ENCODE measurements at places on chromosomes 12 and 14.

DNA sequence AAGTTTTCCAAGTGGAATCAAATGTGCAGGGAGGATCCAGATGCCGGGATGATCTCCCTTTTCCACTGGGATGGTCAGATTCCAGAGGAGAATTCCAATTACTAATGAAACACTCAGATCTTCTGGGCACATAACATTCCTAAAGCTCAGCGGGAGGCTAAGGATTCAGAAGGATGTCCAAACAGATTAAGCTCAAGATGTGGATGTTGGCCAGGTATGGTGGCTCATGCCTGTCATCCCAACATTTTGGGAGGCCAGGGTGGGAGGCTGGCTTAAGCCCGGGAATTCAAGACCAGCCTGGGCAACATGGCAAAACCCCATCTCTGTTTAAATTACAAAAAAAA is 62.0 kb upstream of the PNMA1 start:
- DNase-seq, result no peak

GRCh38 chr12:105233041-105233905 is 2.7 kb downstream of the APPL2 start:
- peak; percentile 53 for DNase-seq

- DNase-seq, result no peak
Measured at GRCh38 chr14:89728964-89729363, 225.6 kb downstream of the EFCAB11 start.

DNA sequence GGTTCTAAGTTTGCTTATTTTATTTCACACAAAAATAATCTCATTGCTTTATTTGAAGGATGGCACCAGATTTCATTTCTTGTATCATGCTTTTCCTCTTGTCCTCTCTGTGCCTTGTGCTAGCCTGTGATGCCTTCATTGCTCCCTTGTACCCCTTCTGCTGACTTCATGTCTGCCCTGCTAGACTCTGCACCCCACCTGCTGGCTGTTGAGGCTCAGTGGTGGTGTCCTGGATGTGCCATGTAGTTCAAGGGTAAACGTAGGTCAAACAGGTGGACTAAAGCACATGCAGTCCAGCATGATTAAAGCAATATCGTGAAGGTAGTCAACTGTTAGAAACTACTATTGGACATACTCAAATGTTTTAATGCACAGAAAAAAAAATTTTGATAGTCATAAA is 21.6 kb downstream of the MRPS35 start:
- DNase-seq, result no peak

DNA sequence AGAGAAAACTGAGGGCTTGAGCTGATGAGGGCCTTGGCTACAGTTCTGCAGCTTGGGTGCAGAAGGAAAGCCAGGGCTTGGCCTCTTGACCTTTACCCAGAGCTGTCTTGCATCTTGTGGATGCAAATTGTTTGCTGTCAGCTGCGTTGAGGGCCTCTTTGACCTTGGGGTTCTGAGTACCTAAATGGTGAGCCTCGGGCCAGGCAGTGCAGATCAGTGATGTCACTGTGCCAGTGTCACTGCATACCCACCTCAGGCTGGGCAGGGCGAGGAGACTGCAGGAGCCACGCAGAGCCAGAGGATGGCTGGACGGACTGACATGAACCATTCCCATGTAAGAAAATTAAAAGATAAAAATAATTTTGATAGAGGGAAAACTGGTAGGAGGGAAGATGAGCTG is 18.6 kb downstream of the ESRRB start:
- no peak for DNase-seq

GRCh38 chr12:118166946-118167345 is 31.0 kb downstream of the PEBP1 start:
- DNase-seq, result no peak
